ENCODE measurements at places on chromosomes 6 and 20. TPM values are rescaled to one million over a fixed set of nuclear protein-coding genes. Genes with fewer than 3 reads are reported as not detected.

HUS1B gene
- total RNA-seq: 2.7 TPM

C6orf163 gene
- 7.3 TPM for total RNA-seq

NMBR gene
- not detected for total RNA-seq

OR2H2 gene
- total RNA-seq: not detected

RBPJL gene
- total RNA-seq: not detected

DUSP22 gene
- total RNA-seq: 94.3 TPM

BAK1 gene
- 13.6 TPM for total RNA-seq

TRIM38 gene
- total RNA-seq: 13.3 TPM

SLC26A8 gene
- 0.67 TPM for total RNA-seq

LRRC73 gene
- 3.4 TPM for total RNA-seq
